ENCODE measurements at places on chromosomes 7 and 10.
A peak's percentile ranks its signal among the peaks of the same experiment; 100 is the strongest.

- DNase-seq = no peak
Observed at GRCh38 chr10:86665868-86666267, 2.4 kb upstream of the LDB3 start.

GRCh38 chr10:114283535-114284234 lies 44.6 kb downstream of the VWA2 start:
- no peak for DNase-seq

DNA sequence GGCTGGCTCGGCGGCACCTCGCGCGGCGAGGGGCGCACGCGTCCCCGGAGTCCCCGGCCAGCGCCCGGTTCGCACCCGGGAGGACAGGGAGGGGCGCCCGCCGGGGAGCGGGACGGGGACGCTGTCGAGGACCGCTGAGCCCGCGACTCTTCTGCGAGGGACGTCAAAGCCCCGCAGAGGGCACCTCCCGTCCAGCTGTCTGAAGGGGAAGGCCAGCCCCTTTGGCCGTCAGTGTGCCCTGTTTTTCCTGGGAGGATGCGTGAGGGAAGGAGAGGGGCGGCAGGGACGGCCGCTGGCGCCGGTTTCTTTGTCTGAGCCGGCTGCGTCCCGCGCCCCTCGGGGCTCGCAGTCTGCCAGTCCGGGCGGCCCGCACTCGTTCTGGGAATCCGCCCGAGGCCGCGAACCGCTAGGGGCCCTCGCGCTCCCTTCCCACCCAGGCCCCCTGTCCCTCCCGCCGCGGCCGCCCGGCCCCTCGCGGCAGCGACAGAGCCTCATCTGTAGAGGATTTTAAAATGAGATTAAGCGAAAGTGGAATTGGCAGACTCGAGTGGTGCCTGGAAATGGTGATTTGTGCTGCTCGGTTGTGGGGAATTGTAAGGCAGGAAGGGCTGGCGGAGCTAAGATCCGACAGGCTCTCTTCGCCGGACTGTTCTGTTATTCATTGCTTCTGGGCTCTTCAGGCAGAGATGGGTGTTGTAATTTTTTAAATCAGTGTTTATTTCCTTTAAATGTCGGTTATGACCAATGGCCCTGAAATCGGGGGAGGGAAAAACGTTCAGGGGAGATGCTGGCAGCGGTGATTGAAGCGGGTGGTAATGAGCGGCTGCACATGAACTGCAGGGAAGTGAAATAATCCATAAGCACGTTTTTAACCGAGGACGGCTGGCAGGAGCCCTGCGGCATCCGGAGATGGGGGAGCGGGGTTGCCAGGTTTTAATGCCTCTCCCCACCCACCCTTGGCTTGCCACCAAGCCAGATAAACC lies 618 bp upstream of the RELN start:
- DNase-seq = no peak

GRCh38 chr10:113557424-113557862 lies 4.6 kb downstream of the HABP2 start:
- no peak for DNase-seq

DNA sequence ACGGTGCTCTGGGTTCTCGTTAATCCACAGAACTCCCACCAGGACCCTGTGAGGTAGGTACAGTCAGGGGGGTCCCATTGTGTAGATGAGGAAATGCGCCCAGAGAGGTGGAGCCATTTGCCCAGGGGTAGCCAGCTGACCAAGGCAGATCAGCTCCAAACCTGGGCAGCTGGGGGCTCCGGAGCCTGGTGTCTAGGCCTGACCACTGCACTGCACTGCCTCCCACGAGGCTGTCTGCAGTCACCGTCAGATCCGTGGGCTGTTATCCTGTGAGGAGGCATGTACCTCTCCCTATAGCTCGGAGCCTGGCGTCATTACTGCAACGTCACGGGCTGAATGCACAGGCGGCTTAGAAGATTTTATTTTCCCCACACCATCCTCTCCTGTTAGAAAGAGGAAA lies 411.8 kb upstream of the FOXK1 start:
- no peak for DNase-seq

DNA sequence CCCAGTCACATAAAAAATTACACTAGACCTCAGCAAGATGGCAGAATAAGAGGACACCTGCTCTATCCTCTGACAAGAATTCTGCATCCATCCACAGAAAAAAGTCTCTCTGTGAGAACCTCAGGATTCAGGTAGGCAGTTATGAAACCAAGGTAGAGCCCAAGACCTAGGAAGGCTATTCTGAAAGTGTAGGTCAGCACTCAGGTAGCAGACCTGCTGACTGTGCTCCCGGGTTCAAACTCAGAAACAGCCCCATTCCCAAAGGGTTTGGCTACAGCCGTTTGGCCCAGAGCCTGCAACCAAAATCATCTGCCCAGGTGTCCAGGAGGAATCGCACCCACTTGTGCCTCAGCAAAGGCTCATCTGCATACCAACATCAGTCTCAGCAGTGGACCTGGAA lies 37.7 kb downstream of the COA1 start:
- no peak for DNase-seq

GRCh38 chr10:65911151-65911835 lies 1014.5 kb upstream of the LRRTM3 start:
- no peak for DNase-seq

GRCh38 chr7:132656846-132657776 lies 80.8 kb upstream of the PLXNA4 start:
- no peak for DNase-seq

DNA sequence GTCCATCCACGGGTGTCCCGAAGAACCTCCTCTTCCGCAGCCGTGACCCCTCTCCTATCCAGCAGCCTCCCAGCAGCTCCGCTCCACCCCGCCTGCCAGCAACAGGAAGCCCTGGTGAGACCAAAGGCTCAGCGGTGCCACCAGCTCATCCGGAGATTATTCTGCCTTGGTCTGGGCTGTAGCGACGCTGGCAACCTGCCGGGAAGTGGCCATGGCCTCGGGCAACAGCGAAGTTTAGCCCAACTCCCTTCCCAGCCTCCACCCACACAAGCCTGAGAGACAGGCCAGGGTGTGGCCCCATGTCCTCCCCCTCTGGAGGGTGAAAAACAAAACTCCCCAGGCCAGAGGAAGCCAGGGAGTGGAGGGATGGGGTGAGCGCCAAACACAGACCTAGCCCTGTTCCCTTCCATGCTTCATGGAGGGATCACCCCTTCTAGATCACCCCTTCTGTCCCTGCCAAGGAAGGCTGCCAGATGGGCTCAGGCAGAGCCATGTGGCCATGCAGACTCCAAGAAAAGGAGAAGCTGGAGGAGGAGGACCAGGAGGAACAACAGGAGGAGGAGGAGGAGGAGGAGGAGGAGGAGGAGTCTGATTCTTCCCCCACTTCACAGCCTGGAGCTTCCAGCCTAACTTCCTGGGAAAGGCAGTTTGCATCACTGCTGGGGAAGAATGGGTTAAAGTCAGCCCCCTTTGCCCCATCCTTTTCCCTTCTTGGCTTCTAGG lies 918 bp downstream of the CALHM2 start:
- peak; percentile 85 for DNase-seq

DNA sequence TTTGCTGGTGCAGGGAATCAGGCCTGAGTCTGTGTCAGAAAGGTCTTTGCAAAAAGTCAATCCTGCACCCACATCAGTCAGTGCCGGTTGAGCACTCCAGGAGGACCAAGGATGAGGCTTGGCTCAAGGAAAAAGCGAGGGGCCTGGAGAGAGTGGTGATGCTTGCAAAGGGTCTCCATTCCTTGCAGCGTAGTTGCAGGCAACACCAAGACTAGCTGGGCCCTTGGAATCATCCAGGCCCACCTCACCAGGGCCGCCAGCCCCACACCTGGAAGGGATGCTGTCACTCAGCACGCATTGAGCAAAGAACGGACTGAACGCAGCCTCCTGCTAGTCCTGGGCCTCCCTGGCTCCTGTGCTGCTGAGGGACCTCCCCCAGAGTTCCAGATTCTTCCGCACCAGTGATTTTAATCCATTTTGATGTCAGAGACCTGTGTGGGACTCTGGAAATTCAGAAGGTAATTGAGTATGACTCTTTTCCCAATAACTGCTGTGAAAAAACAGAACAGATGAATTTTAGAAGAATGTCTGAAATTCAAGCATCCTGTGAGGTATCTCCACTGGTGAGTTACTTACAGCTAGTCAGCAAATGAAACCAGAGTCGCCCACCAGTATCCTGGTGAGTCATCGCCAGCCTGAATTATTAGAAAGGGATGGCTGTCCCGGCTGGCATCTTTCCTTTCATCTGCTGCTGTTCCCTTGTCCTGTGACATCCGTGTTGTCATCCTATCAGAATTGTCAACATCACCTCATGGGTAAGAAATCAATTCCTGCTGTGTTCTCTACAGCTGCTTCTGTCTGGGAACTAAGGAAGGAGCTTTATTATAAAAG lies 150.8 kb upstream of the NPS start:
- peak; percentile 67 for DNase-seq

GRCh38 chr7:149048805-149049204 lies 20.5 kb upstream of the PDIA4 start:
- DNase-seq = no peak

- DNase-seq = peak; percentile 92
Observed at GRCh38 chr10:101012525-101013364, 13.1 kb downstream of the LZTS2 start.

GRCh38 chr7:47577321-47577919 lies 4.5 kb downstream of the TNS3 start:
- no peak for DNase-seq

GRCh38 chr10:104328896-104329710 lies 9.2 kb downstream of the ITPRIP start:
- peak; percentile 81 for DNase-seq

GRCh38 chr7:71521506-71521905 lies 389.6 kb downstream of the GALNT17 start:
- DNase-seq = peak; percentile 89

DNA sequence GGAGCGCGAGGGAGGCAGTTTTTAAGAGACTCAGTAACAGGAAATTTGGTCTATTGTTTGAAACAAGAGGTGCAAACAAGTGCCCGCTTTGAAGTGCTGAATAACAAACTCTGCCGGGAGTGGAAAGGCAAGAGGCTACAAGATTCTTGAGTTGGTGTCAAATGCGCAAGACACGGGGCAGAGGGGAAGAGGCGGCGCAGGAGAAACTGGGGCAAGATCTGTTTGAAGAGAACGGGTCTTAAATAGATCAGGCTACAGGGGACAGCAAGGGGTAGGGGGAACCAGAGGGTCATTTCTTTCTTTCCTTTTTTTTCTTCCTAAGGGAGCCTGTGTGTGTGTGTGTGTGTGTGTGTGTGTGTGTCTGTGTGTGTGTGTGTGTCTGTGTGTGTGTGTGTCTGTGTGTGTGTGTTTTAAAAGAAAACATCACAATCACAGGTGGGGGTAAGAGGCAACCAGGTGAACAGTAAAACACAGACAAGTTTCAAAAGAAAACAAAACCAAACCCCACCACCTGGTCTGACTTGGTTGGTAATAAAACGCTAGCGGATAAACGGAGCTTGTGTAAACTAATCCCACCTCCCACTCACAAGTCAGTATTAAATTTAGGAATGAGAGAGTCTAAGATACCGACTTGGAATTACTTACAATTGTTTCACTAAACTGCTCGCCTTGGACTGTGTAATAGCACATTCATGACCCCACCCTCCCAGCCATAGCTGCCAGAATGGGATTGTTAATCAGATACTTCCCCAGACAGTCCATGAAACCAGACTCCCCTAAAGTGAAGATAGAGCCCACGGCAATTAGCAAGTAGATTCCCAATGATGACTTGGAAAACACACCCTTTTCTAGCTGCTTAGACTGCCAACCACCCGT lies 13.1 kb upstream of the CUX1 start:
- no peak for DNase-seq

DNA sequence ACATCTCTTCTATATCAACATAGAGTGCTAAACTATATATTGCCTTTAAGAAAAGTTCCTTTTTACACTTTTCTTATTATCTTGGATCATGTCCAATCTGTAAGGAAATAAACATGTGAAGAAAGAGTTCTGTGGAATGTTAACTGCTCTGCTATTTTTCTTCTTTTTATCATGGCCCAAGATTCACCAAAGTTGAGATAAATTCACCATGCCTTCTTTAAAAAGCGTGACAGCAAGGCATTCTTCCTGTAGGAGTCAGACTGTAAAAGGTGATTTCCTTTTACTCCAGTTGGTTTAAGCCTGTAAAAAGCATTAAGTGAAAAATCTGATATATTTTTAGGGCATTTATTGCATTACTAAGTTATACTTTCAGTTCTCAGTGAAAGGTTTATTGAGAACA lies 165.7 kb upstream of the FZD1 start:
- DNase-seq = peak; percentile 9

GRCh38 chr7:84190016-84190705 lies 4.4 kb downstream of the SEMA3A start:
- DNase-seq = no peak

GRCh38 chr10:119379466-119380071 lies 162.9 kb downstream of the RGS10 start:
- DNase-seq = no peak

DNA sequence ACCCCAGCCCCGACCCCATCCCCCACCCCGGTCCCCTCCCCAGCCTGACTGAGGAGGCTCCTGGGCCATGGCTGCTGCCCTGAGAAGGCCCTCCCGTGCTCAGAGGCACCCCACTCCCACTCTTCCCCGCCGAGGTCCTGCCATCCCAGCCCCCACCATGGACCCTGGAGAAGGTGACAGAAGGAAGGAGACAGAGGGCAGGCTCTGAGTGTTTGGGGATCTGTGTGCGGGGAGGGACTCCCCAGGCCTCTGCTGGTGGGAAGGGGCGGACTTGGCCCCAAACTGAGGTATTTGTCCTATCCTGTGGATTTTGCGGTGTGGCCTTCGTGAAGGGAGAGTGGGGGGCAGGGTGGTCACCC lies 53.4 kb downstream of the PWWP2B start:
- DNase-seq = no peak

- no peak for DNase-seq
Observed at GRCh38 chr7:126065766-126066165, 1136.1 kb upstream of the POT1 start.

- DNase-seq = no peak
Observed at GRCh38 chr10:132263866-132264265, 43.9 kb downstream of the STK32C start.

DNA sequence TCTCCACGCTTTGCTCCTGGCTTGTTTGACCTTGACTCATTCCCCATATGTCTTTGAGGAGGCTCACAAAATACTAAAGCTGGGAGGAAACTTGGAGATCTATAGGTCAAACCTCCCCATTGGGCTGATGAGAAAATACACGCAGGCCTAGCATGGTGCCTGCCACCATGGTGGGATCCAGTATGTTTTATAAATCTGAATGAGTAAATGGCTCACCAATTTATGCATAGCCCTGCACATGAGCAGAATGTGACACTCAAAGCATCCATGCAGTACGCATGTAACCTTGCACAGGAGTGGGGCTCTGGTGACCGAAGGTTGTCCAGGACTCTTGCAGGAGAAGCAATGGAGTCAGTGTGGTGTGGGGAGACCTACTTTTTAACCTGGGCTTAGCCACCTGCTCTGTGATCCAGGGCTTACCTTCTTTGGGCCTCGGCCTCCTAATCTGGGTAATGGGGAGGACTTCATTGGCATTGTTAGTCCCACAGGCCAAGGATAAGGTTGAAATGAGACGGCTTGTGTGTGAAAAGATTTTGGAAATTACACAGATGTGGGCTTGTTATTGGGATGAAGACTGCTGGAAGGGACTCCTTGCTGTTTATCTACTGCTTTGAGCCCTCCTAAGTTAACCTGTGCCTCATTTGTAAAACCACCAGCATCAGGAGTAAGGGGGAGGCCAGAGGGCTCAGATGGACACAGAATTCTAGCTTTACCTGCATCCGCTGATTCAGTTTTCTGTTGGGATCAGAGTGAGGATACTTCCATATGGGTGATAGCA lies 58.4 kb downstream of the ADCYAP1R1 start:
- DNase-seq = no peak

GRCh38 chr7:30595436-30596013 lies 847 bp downstream of the GARS1 start:
- DNase-seq = no peak

- no peak for DNase-seq
Observed at GRCh38 chr10:1632141-1632540, 105.2 kb downstream of the ADARB2 start.
